Sigmoid colon (tissue), 7 donors: ENCODE measurements at places on chromosomes 4 and X.

GRCh38 chr4:172601195-172601594 lies 567.4 kb upstream of the GALNT7 start:
- no peak for DNase-seq

DNA sequence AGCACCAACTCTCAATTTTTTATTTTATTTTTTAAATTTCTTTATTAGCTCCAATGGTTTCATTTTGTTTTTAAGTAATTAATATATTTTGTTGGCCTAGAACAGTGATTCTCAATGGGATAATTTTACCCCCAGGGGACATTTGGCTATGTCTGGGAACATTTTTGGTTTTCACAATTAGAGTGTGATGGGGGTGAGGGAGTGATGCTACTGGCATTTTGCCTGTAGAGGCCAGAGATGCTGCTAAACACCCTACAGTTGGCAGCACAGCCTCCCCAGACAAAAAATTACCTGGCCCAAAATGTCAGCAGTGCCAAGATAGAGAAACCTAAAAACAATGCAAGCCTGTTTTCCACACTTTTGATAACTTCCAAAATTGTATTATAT lies 64.6 kb downstream of the HHIP start:
- DNase-seq = no peak

GRCh38 chrX:63101879-63102620 lies 249.1 kb downstream of the SPIN4 start:
- DNase-seq = no peak

DNA sequence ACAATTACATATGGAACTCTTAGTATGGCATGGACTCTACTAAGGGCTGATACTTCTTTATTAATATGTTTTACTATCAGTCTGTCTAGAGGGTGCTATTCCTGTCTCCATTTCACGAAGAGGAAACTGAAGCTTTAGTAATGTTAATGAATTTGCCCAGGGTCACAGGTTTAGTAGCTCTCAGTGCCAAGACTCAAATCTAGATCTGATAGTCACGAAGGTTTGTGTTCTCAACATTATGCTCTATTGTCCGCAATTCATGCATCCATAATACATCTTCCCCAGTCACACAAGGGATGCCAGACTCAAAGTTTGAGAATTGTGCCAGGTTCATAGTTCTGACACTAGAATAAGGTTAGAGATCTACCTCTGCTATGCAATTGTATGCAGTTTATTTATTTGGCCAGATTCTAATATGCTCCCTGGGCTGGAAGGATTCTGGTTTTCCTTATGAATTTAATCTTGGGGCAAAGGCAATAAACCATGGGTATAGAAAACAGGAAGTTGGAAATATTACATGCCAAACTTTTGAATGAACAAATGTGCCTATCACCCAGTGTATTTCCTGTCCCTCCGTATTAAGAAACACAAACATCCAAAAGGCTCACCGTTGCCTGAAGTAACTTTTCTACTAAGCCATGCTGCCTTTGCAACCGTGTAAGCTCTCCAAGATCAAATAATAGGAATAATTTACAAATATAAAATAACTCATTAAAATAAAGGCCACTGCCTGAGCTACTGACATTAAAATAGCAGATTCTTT lies 478.5 kb downstream of the INPP4B start:
- no peak for DNase-seq

GRCh38 chr4:140297221-140297570 lies 76.2 kb upstream of the SCOC start:
- no peak for DNase-seq
